Brain pericyte (primary cell): ENCODE measurements at places on chromosomes 1 and 21.
A peak's percentile ranks its signal among the peaks of the same experiment; 100 is the strongest.

DNA sequence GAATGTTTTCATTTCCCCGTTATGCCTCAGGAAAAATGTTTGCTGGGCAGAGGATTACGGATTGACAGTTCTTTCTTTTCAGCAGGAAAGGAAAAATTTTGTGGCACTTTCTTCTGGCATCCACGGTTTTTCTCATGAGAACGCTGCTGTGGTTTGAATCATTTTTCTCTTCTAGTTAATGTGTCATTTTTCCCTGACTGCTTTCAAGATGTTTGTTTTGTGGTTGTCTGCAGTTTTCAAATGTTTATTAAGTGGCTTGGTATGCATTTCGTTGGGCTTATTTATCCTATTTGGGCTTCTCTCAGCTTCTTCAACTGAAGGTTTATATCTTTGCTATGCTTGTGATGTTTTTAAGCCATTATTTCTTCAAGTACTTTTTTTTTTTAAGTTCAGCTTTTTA lies 359.0 kb downstream of the RGS7 start:
- DNase-seq: no peak

- DNase-seq: no peak
These were observed 792.8 kb downstream of the USP25 start for GRCh38 chr21:16522548-16522947.

- peak; percentile 84 for DNase-seq
These were observed 416 bp upstream of the TNFRSF14 start for GRCh38 chr1:2555634-2556276.

GRCh38 chr1:62159940-62160348 lies 34.7 kb upstream of the L1TD1 start:
- DNase-seq: no peak

DNA sequence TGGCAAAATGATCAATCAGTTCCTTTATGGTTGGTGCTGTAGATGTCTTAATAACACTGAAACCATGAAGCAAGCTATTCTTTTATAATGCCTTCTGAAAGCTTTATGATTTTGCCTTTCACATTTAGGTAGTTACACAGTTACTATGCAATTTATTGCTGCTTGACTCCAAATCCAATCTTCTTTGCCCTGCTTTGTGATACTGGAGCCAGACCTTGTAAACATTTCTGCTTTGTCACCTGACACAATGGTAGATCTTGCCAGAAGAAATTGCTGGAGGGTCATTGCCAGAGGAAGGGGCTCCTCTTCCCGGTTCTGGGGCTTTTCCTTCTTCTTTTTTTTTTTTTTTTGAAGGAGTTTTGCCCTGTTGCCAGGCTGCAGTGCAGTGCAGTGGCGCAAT lies 40.5 kb upstream of the KLF17 start:
- no peak for DNase-seq

DNA sequence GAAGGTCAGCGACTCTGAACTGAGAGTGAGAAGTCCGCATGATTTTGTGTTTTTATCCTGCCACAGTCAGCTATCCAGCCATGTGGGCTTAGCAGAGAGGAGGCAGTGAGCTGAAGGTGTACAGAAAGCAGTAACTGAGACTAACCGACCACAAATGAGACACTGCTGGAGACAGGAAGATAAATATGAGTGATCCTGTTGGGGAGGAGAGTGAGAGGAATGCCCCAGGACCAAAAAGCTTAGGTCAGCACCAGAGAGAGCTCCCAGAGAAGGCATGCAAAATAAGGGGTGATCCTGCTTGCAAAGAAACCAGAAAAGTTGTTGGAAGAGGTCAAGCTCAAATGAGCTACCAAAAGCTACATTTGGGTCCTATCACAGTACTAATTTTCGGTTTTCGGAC lies 63.7 kb downstream of the HLCS start:
- DNase-seq: no peak

- DNase-seq: no peak
These were observed 15.3 kb upstream of the SSX2IP start for GRCh38 chr1:84705513-84705912.

DNA sequence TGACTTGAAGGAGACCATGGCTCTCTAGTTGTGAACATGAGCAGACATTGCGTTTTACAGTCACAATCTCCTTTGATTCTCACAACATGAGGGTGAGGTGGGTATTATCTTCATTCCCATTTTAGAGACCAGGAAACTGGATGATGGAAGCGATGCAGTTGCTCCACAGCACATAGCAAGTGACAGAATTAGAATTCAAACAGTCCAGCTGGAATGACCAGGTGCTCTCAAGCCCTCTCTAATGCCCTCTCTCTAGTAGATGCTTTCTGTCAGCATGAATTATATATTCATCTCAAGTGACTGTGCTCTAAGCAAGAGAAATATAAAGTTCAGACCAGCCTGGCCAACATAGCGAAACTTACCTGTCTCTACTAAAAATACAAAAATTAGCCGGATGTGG lies 9.8 kb upstream of the KIF1B start:
- no peak for DNase-seq

DNA sequence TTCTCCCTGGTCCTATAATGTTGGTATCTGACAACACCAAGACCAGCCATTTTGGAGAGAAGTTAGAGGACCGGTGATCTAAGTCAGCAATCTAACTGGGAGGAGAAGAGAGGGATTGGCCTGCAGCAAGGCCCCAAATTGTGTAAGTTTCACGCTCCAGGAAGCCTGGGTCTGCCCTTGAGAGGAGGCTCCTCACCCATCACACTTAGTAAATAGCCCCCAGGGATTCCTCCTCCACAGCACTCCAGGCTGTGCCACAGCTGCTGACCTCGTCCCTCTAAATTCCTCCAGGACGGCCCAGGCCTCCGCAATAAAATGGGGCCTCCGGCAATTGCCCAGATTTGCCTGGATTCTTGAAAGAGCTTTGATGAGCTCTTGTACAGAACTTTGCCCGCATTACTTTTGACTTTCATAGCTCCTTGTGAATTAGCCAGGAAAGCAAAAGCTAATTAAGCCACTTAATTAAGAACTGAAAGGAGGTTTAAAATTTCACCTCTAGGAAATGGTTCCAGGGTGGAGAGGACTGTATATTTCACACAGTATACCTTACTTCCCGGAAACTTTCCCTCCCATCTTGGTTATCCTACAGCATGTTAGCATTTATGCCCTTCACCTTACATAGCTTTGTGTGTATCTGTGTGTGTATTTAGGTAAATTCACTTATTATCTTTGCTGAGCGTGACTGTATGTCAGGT lies 90.5 kb downstream of the LAMC2 start:
- no peak for DNase-seq

DNA sequence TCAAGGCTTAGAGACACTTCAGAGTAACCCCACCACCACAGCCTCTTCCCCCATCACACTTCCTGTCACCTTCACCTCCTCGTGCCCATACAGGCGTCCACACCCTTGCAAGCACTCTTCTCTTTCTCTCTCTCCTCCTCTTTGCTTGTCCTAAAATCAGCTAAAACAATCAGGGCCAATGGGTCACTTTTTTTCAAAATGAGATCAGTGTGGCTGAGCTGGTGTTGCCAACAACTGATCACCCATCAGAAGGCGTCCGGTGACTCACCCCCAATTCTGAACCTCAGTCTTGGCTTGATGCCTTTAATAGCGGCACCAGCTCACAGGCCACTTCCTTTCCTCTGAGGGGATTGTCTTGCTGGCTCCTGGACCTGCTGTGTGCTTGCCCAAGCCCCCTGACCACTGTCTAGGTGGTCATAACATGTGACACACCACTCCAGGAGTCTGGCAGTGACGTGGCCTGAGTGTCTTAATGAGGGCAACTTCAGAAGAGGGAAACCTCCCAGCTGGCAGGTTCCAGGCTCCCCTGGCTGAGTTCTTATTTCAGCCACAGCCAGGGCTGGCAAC lies 1.6 kb downstream of the DRAXIN start:
- DNase-seq: no peak

GRCh38 chr1:203046984-203047630 lies 20.8 kb downstream of the PPFIA4 start:
- DNase-seq: no peak

GRCh38 chr1:20493839-20494608 lies 8.0 kb upstream of the CAMK2N1 start:
- peak; percentile 74 for DNase-seq

DNA sequence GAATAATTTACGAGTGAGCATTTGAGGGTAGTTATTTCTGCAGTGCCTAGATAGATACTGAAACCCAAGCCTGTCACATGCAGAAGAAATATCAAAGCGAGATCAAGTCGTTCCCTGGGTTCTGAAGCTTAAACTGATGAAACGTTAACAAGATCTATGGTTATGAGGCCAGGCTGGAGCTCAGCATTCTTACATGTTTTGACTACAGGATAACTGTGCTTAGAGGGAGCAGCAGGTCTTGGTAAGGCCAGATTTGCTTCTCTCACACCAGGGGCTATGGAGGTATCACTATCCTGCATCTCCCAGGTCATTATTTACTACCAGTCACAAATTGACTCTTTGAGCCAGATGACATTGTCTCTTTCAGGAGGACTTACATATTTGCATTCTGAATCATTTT lies 1401.4 kb upstream of the PRMT6 start:
- DNase-seq: no peak

- no peak for DNase-seq
These were observed 71.9 kb downstream of the NTMT2 start for GRCh38 chr1:170217517-170218256.

DNA sequence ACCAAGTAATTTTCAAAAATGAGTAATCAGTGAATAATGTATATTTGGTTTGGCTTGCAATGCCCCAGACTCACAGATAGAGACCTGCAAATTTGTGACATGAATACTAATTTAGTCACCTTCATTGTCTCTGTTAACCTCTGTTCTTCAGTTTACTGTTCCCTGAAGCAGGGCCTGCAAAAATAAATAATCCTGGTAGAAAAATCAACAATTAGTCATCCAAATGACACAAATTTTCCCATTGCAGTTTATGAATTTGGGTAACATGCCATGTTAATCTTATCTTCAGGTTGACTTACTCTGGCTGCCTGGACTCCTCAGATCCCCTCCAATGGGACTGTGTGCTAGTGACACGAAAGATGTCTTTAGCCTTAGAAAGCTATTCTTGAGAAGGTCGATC lies 289.5 kb downstream of the PAPPA2 start:
- DNase-seq: no peak

DNA sequence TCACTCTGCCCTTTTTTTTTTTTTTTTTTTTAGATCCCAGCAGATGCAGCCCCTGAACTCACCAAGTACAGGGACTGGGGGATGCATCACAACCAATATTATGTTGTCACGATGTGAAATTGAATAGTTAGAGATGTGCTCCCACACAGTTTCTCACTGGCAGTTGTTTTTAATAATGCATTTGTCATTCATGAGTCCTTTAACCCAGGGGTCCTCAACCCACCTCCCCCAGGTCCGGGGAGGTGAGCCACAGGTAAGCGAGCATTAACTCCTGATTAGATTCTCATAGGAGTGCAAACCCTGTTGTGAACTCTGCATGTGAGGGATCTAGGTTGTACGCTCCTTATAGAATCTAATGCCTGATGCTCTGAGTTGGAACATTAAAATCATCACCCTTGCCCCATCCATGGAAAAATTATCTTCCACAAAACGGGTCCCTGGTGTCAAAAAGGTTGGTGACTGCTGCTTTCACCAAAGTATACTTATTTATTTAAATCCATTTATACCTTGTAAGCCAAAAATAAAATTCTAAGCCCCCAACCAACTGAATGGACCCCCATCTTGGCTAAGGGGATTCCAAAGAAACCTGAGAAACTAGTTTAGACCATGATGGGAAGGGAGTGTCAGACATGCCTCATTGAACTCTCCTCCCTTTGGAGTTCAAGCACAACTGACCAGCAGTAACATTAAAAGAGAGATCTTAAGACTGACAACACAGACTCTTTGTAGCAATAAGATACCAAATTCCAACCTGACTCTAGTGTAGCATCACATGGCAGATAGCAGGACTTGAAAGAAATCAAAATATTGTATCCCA lies 119.3 kb upstream of the ATP1A1 start:
- no peak for DNase-seq

DNA sequence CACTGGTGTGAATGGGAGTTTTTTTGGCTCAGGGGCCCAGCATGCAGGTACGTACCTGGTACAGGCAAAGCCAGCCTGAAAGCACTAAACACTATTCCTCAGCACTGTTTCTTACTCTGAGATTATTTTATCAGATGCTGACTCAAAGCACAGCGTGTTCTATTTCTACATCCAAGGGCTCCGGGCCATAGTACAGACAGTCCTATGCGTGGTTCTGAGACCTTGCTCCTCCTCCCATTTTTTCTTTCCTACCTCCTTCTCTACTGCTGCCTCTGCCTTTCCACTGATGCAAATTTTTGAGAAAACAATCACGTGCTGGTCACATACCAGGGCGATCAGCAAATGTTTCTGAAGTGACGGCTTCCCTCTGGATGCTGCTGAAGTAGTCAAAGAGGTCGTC lies 36.3 kb downstream of the PDPN start:
- no peak for DNase-seq

- DNase-seq: no peak
These were observed 24.4 kb upstream of the FAAH start for GRCh38 chr1:46369542-46370213.

DNA sequence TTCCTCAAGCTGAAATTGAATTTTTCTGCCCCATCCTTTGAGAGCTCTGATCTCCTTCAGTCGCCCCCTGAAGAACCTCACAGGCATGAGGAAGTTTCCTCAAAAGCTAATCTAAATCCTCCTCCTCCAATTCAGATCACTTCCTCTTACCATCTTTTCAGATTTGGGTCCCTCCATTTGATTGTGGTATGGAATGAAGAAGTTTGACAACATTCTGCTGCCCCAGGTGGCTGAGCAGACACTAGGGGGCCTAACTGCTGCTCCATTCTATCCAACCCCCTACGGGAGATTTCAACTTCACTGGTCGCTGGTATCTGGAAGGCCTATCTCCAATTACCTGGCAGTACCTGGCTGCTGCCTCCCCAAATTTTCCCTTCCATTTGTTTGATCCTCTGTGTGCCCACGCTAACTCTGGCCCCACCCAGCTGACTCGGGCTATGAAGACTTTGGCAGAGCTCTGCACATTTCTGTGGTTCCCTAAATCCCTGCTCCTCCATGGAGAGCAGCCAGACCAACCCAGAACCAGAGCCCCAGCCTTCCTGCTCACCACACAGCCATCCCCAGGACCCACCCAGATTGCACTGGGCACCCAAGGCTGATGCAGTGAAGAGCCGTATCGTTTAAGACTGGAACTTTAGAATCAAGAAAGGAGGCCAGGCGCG lies 7.8 kb downstream of the IRF6 start:
- no peak for DNase-seq
